ENCODE measurements at places on chromosomes 6 and 20. TPM values are rescaled to one million over a fixed set of nuclear protein-coding genes. Genes with fewer than 3 reads are reported as not detected.

- H3K36me3 ChIP-seq, result no peaks in the 10 kb centered on the region
- no peak overlapping the region for H3K27ac ChIP-seq
- H3K4me1 ChIP-seq, result no peaks in the 10 kb centered on the region
- no peak overlapping the region for H3K4me3 ChIP-seq
- H3K27me3 ChIP-seq, result no peaks in the 10 kb centered on the region
Measured at GRCh38 chr20:7579888-7580287, 360.4 kb downstream of the HAO1 start.

DNA sequence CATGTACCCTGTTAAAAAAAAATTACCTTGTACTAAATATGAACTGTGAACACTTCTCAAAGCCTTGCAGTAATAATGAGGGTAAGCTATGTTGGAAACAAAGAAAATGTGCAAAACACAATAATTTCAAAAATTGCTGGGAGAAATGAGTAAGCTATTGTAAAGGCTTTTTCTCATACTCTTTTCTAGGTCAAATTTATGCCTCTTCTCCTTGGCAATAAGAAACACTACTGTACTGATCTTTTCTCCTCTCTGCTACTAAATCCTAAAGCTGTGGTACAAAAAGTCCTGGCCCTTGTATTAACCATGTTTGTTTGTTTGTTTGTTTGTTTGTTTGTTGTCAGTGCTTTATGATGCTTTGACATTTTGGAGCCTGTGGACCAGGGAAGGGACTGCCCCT is 17.5 kb upstream of the HUS1B start:
- no peak overlapping the region for H3K4me3 ChIP-seq
- H3K27me3 ChIP-seq, result no peaks in the 10 kb centered on the region
- no peak overlapping the region for H3K27ac ChIP-seq
- no peak for DNase-seq
- H3K4me1 ChIP-seq, result no peaks in the 10 kb centered on the region
- peaks cover 4% of the 10 kb centered on the region for H3K36me3 ChIP-seq

- no peak overlapping the region for H3K4me3 ChIP-seq
- H3K4me1 ChIP-seq, result no peaks in the 10 kb centered on the region
- no peaks in the 10 kb centered on the region for H3K27me3 ChIP-seq
- H3K36me3 ChIP-seq, result no peaks in the 10 kb centered on the region
- DNase-seq, result no peak
Measured at GRCh38 chr6:156461647-156462046, 315.5 kb upstream of the ARID1B start.

DNA sequence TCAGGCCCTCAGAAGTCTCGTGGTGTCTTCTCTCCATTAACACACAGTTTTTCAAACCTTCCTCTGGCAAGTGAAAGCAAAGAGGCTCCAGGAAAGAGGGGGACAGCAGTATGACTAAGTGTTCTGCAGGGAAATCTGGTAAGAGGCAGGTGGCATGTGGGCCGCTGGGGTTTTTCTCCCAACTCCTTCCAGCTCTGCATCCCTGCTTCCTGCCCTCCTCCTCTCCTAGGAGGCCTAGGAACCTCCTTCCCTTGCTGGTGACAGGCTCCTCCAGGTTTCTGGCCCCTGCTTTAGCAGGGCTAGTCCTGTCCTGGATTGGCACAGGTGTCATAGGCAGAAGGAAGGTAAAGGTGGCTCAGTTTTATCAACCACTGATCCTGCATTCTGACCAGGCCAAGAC is 7.6 kb upstream of the ITCH start:
- DNase-seq, result no peak
- no peaks in the 10 kb centered on the region for H3K4me1 ChIP-seq
- no peak overlapping the region for H3K27ac ChIP-seq

RIPOR3 gene
- total RNA-seq, result 5.0 TPM

SLC22A2 gene
- total RNA-seq, result 0.04 TPM

All from muscle of leg (tissue), 16 donors.